BE2C (cell line): ENCODE measurements at places on chromosomes 4 and X.

DNA sequence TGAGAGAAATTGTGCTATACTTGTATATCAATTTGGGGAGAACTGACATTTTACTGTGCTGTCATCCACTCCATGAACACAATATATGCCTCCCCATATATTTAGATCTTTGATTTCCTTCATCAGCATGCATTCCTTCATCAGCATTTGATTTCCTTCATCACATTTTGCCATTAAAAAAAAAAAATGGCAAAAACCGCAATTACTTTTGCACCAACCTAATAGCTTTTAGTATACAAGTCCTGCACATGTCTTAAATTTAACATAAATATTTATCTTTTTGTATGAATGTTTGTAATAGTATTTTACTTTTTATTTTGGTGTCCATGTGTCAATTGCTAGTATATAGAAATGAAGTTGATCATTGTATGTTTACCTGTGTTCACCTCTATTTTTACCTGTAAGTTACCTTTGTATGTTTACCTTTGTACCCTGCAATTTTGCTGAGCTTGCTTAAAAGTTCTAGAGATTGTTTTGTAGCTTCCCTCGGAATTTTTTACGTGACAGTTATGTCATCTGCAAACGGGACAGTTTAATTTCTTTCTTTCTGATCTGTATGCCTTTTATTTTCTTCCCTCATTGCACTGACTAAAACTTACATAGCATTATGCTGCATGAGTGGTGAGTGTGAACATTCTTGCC is 86.2 kb downstream of the CPEB2 start:
- DNase-seq = no peak

- DNase-seq = no peak
These were observed 199.9 kb downstream of the ENOX2 start for GRCh38 chrX:130702867-130703707.

DNA sequence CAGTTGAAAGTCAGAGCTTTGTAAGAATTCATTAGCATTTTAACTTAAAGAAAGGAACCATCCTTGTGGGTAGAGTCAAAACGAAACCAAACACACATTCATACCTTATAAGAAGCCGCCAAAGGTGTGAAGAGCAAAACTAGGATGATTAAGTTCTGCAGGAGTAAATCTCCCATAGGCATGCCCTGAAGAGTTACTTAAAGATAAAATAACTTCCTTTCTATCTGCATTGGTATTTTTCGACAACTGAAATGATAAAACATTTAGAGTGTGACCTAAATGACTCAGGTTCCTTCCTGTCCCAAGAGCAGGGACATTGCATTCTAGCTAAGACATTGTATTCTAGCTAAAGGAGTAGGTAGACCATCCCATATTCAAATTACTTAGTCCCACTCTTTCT is 75.3 kb downstream of the BCOR start:
- no peak for DNase-seq

DNA sequence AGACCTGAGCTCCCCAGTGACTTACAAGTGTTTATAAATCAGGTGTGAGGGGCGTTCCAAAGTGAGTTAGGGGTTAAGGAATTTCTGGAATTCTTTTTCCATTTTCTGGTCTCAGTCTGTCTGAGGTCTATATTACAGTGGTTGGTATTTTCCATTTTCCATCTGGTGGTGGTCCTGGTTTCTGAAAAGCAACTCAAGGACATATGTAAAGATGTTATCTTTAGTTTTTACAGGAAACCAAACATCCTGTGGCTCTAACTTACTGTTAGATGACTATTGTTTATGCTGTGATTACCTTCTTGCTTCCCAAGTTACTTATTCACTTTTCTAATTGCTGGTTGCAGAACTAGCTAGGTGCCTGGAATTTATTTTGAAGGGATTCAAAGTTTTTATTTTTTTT is 53.5 kb upstream of the IL21 start:
- no peak for DNase-seq

DNA sequence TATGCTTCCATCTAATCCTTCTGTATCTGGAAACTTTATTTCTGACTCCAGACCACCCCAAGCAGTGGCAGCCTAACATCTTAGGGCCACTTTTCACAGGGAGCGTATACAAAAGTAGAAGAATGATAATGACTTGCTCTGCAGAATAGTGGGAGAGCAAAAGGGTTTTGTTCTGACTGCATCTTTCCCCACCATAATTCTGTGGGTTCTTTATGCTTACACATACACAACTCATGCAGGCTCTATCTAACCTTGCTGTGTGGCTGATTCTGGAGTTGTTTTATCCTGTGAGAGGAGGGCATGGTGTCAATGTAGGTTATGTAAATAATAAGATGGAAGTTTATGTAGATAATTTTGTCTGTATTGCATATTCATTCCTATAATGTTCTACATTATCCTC is 42.4 kb upstream of the NDNF start:
- no peak for DNase-seq

GRCh38 chr4:22091906-22092305 is 143.3 kb upstream of the KCNIP4 start:
- DNase-seq = no peak

- no peak for DNase-seq
These were observed 26.0 kb upstream of the NSUN7 start for GRCh38 chr4:40723728-40724127.

- no peak for DNase-seq
These were observed 106.8 kb upstream of the MAGEA10 start for GRCh38 chrX:152245213-152245612.

GRCh38 chr4:82774711-82775171 is 23.9 kb downstream of the SCD5 start:
- no peak for DNase-seq

- DNase-seq = no peak
These were observed 440.2 kb downstream of the PRR32 start for GRCh38 chrX:127259742-127260141.

- no peak for DNase-seq
These were observed 19.3 kb downstream of the EPHA5 start for GRCh38 chr4:65651031-65651430.

GRCh38 chr4:178165951-178166308 is 723.7 kb upstream of the AGA start:
- DNase-seq = no peak

DNA sequence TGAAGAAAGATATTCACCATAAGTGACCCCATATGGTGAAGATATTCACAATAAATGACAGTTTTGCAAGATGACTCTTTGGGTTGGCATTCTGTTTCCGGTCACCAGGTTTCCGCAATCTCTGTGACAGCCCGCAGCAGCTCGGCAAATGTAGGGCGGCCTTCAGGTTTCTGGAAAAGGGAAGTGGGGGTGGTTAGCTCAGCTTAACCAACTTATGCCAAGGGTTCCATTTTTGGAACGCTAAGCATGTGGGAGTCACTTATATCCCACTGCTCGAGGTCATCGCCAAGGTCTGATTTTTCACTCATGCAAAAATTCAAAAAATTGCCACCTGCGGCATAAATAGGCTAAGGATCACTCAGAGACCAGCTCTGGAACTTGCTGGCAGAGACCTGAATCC is 51.0 kb downstream of the NIPAL1 start:
- DNase-seq = no peak

DNA sequence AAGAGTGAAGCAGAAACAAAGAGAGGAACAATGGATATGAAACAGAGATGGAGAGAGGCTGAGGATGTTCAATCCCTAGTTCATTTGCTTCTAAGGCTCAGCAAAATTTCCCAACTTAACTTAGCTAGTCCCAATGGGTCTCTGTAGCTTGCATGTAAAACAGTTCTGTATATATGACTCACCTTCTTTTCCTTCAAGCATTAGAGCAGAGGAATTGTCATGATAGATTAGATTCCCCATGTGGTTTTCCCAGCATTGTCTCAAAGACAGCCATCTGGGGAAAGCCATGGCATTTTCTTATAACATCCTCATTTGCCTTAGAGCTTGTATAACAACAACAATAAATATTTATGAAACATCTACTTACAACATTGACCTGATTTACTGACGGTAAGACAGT is 93.9 kb upstream of the GATB start:
- no peak for DNase-seq

GRCh38 chr4:71237641-71238040 is 101.2 kb upstream of the SLC4A4 start:
- no peak for DNase-seq

- DNase-seq = no peak
These were observed 14.0 kb upstream of the DUSP9 start for GRCh38 chrX:153633048-153633447.

DNA sequence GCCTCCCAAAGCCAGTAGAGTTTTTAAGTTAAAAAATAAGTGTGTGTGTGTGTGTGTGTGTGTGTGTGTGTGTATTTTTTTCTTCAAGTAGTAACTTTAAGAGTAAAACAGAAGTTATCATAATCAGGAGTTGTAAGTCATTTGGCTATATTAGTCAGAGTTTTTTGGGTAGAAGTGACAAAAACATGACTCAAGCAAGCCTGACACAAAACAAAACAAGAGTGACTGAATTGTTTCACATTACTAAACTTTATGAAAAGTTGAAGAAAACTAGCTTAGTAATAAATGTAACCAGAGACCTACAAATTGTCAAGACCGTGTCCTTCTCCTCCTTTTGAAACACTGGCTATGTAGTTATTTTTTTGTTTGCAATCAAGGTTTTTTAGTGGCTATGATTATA is 738.0 kb upstream of the PITX2 start:
- DNase-seq = no peak

DNA sequence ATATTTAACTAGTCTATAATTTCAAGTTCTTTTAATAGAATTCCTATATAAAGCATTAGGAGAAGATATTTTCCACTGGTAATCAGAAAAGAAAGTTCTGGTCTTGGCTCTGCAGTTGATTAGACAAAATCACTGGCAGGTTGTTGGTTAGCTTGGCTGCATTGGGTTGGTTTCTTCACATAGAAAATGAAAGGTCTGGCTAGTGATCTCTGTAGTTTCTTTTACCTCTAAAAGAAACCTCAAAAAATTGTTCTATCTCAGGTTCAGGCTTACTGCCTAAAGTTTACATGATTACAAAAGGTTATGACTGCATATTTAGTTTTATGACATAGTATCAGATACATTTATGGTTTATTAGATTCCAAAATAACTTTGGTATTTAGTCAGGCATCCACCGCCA is 95.8 kb upstream of the NAP1L5 start:
- no peak for DNase-seq

DNA sequence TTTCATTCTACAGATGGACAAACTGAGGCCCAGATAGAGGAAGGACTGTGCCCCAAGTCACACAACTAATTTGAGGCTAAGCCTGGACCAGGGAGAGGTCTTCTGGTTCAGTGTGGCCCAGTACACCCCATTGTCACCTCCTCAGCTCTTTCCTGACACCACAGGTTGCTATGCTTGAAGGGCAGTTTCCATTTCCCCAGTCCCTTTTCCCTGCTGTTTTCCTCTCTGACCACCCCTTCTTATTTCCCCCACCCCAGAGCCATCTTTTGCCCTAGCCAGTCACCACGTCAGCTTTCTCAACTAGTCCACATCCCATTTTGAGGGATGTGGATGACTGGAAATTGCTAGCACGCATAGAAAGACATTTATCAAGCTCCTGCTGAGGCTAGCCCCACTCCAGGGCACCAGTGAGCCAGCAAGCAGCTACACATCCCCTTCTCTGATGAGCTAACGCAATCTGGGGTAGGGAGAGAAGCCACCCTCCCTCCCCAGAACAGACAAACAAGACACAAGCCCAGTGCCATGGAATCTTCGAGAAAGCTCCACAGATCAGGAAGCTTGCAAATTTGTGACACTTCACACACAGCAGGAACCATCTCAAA is 1.3 kb downstream of the GABRE start:
- no peak for DNase-seq

- DNase-seq = no peak
These were observed 27.1 kb upstream of the SLC25A6 start for GRCh38 chrX:1418901-1419544.

DNA sequence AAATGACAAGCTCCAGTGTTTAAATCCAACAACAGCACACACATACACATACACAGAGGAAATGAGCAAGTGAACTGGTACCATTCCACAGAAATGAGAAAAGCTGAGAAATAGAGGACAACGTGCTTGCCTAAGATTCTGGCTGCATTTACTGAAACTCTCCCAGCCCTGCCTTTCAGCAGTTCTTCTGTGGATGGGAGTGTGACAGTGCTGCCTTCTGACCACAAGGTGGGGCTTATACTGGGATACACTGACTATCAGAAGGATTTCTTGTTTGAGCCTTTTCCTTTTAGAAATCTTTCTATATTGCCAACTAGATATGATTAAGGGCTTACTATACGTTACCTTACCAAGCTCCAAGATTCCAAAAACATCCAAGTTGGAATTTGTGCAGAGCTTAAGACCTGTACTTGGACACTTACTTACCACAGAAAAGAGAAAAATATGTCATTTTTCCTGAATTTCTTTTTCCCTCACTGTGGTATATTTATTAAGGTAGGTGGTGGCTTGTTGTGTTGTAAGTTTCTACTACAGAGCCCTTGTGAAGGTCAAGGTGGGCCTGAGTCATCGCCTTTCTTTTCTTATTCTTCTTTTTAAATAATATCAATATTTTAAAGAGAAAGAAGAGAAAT is 10.7 kb upstream of the CXCL8 start:
- DNase-seq = peak; percentile 45

- no peak for DNase-seq
These were observed 15.9 kb upstream of the F11 start for GRCh38 chr4:186249785-186250754.

GRCh38 chrX:153445856-153446635 is at the start of gene TREX2:
Gene TREX2, minus strand, starts transcription at chrX:153446056. Its CDS starts 626 bp downstream, at chrX:153445430.
- DNase-seq = no peak

GRCh38 chrX:130952266-130953043 is 49.4 kb upstream of the ENOX2 start:
- DNase-seq = no peak

- DNase-seq = no peak
These were observed 17.5 kb downstream of the FAM184B start for GRCh38 chr4:17763931-17764330.

DNA sequence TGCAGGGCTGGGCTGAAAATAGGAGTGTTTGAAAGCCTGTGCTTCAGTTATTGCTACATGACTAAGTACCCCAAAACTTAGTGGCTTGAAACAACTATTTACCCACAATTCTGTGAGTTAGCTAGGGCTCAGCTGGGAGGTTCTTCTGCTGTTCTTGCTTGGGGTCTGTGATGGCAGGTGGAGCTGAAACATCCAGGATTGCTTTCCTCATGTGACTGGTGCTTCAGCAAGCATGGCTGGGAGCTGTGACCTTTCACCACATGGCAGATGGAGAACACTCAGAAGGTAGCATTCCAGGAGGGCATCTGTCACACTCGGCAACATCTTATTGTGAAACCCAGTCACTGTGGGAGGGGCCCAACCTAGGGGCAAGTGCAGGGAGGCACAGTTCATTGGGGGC is 57.0 kb upstream of the TBC1D14 start:
- no peak for DNase-seq

GRCh38 chr4:176856421-176856820 is 63.7 kb upstream of the VEGFC start:
- no peak for DNase-seq

GRCh38 chr4:22029803-22030202 is 81.2 kb upstream of the KCNIP4 start:
- no peak for DNase-seq

GRCh38 chr4:15213302-15213970 is 211.2 kb downstream of the CPEB2 start:
- DNase-seq = no peak

DNA sequence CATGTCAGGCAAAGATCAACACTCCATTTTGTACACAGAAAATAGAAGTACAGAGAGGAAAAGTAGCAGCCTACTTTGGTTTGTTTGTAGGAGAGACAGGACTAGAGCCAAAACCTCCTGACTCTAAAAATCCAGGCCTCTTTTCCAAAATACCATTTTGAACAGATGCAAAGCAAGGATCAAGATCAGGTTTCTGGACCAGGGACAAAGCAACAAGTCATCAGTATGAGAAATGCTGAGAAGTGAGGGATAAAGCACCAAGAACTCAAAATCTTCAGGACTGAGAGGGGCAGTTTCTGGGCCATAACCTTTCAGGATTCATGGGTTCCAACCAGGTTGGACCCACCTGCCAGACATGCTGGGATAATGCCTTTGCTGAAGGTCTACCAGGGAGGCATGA is 36.6 kb upstream of the MBTPS2 start:
- DNase-seq = no peak
